Endothelial cell (in vitro differentiated cells): ENCODE measurements at places on chromosomes 7 and 10. TPM values are rescaled to one million over a fixed set of nuclear protein-coding genes. Genes with fewer than 3 reads are reported as not detected.

GRCh38 chr10:48947690-48948469, 8.2 kb upstream of the LRRC18 start:
- DNase-seq: no peak

- peak; percentile 35 for DNase-seq
Observed at GRCh38 chr10:86366033-86366901, at the start of gene GRID1. TSS of gene GRID1 (minus strand) at chr10:86366795.

DNA sequence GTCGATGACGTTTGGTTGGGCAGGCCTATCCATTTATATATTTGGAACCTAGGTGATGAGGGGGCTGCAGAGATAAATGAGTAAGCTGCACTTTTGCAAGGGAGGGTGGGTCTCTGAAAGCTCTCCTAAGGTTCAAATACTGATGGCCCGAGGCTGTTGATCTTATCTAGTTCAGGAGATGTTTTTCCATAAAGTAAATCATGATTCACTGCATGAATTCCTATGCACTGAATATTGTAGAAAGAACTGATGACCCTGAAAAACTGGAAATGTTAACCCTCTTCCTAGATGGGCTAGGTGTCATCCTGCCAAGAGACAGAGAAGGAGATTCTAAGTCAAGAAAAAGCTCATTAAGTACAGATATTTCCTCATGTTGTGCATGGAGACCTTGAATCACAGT, 459.9 kb downstream of the PLXNA4 start:
- DNase-seq: no peak

- no peak for DNase-seq
Observed at GRCh38 chr10:132577350-132578003, 39.9 kb downstream of the INPP5A start.

Gene ABCB4
- total RNA-seq: 3.0 TPM

DNA sequence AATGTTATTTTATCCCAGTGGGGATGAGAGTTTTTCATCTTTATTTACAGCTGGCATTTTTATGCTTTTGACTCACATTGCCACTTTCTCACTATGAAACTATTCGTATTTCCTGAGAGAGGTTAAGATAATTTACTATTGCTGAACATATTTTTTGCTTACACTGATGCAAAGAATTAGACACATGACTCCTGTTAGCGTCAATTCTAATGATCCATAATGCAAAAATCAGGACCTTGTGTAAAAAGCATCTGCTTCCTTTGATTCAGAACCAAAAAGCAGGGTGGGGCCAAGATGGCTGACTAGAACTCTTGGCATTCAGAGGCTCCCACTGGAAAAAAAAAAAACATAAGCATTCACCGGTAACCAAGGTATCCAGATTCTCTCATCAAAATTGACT, 464.8 kb downstream of the SEMA3D start:
- no peak for DNase-seq

DNA sequence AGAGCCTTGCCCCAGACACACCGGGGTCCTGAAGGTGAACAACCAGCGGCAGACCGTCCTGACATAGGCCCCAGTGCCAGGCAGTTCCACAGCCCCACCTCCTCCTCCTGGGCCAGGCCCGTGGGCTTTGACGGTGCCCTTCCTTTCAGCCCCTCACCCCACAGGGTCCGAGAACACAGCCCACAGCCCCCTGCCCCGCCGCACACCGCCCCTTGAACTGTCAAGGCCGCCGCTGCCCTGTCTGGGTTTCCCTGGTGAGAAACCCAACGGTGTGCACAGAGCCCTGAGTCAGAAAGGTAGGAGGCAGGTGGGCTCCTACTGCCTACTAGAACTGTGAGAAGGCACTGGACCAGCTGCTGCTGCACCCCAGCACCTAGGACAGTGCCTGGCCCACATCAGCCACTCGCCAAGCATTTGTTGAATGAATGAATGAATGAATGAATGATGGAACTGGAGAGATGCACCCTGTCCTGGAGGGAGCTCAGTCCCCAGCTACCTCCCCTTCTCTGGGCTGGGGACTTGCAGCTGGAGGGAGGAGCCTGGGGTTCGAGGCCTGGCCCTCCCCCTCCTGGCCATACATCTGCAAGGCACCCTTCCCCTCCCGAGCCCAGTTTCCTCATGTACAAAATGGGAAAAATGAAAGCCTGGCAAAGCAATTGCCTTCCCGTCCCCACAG, 117.9 kb downstream of the SLIT1 start:
- no peak for DNase-seq

GRCh38 chr10:107552963-107553362, 388.5 kb upstream of the SORCS1 start:
- no peak for DNase-seq

- peak; percentile 38 for DNase-seq
Observed at GRCh38 chr7:116500078-116500853, 728 bp downstream of the CAV2 start.

- DNase-seq: no peak
Observed at GRCh38 chr7:68348401-68348800, 1249.9 kb upstream of the AUTS2 start.

Gene FAM200A
- 6.8 TPM for total RNA-seq

DNA sequence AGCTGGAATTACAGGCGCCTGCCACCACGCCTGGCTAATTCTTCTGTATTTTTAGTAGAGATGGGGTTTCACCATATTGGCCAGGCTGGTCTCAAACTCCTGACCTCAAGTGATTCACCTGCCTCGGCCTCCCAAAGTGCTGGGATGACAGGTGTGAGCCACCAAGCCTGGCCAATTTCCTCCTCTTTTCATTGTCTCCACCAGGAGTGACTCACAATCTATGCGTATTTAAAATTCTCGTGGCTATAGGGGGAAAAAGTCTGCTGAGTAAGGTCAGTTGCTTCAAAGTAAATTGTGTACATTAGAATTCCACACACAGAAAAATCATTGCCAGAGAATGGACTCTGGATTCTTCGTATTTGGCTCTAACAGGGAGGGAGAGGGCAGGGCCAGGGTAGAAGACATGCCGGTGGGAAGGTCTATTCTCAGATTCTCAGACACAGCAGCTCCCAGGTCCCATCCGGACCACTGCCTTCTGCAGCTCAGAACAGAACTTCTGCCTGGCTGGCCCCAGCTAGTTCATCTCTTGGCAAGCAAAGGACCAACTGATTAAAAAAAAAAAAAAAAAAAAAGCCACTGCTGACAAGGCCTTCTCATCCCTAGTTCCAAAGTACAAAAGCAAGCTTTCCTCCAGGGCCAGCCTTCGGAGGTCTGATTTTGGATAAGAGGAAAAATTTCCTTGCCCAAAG, 22.2 kb downstream of the PSPH start:
- DNase-seq: no peak
